ENCODE measurements at places on chromosomes 16 and 17.

- no peak for DNase-seq
These were observed 68.2 kb downstream of the RNF213 start for GRCh38 chr17:80328634-80329380.

DNA sequence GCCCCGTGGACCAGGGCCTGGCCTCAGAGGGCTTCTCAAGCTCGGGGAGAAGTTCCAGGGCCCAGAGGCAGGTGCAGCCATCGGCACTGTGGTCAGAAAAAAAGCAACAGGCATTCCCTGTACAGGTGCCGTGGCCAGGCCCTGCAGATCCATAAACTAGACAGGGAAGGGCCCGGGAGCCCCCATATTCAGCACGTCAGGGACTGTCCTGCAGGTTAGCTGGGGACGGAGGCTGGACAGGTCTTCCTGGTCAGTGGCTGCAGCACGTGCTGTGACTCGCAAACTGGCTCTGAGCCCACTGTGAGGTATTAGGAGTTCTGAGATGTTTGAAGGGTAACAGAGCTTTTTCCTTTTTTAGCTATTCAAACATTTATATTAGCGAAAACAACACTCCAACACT lies 15.0 kb upstream of the C16orf95 start:
- DNase-seq = no peak

- no peak for DNase-seq
These were observed 150.2 kb downstream of the TANC2 start for GRCh38 chr17:63116228-63116627.

DNA sequence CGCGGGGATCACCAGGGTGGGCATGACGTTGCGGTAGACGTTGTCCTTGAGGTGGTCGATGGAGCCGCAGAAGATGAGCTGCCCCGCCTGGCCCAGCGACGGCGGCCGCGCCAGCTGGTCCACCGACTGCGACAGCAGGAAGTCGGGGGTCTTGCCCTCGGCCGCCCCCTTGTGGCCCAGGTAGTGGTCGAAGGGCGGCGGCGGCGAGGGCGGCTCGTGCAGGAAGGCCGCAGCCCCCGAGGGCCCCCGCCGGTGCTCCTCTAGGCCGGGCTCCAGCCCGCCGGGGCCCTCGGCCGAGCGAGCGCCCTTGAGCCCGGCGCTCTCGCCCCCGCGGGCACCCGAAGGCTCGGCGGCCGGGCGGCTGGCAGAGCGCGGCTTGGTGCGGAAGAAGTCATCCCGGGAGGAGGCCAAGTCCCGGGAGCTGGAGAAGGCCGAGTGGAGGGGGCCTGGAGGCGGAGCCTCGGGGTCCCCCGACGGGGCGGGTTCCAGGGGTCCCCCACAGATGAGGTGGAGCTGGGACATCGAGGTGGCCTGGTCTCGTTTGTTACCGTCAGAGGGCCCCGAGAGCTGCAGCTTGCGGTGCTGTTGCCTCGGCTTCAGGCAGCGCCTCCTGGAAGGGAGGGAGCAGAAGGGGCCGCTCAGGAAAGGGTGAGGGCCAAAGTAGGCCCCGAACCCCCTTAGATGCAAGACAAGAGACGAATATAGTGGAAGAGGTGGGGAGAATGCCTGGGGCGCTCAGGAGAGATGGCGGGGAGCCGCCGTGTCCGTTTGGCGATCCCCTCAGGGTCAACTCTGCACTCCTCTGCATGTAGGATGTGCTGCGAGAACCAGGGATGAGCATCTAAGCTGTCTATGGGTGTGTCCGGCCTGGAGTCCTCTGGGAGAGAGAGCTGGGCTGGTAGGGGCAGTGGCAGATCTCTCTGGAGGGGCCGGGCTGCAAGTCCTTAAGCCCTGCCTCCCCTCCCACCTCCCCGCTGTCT lies 8.8 kb downstream of the FAM171A2 start:
- no peak for DNase-seq

- DNase-seq = no peak
These were observed 23.4 kb upstream of the SSTR2 start for GRCh38 chr17:73141411-73141810.

DNA sequence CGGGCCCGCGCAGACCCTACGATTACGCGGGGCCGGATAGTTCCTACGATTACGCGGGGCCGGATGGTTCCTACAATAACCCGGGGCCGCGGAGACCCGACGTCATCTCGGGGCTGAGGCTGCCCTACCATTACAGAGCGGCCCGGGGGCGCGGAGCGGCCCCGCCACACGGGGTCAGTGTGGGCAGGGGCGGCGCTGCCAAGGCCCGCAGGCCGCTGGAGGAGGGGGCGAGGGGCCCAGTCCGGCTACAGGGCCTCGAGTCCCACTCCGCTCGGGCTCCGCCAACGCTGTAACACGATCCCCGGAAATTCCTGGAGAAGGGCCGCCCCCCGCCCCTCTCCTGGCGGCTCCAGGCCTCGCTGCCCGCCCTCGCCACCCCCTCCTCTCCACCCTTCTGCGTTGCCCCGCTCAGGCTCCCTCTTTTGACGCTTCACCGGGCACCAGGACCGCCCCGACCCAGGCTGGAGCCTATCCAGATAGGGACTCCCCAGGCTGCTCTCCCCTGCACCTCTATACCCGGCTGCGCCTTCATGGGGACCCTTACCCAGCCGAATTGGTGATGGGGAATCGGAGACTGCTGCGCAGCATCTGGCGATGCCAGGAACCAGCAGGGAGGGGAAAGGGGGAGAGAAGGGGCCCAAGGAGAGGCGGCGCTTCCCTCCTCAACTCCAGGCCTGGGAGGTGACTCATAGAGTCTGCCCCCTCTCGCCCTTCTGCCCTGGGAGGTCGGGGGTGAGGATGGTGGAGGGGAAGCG lies at the start of gene RAB34:
Gene RAB34 (minus strand): TSS at position 291 of the 755 bp plus-strand sequence. CDS start 602 bp downstream, outside the sequence.
- DNase-seq = no peak

DNA sequence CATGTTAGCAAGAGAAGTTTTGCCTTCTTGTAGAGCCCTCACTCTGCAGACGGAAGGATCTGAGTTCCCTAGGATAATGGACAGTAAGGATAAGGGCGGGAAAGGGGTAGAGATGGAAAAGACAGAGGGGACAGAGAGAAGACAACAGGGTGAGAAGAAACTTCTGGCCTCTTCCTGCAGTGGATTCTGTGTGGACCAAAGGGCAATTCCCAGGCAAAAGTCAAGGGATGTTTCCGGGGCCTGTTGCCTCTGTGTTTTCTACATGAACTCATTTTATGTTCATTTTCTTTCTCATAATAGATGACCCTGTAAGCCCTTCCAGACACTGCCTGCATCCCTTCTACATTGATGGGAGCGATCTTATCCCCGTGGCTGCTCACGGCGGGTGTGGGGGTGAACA lies 647 bp upstream of the TMEM238L start:
- no peak for DNase-seq

GRCh38 chr17:59863616-59864015 lies 29.1 kb downstream of the TUBD1 start:
- no peak for DNase-seq

GRCh38 chr16:89565506-89566372 lies 5.3 kb downstream of the RPL13 start:
- peak; percentile 51 for DNase-seq

DNA sequence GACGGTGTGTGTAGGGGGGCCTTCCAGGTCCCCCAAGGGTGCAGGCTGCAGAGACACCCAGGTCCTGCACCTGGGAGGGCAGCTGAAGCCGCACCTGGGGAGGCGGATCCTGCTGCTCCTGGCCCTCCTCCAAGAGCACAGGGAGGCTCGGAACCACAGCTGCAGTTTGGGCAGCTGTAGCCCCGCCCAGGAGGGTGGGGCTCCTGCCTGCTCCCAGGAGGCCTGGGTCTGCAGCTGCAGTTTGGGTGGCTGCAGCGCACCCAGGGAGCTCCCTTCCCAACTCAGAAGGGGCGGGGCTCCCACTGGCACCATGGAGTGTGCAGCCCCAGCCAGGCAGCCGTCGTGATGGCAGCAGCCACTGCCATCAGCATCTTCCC lies 69.4 kb upstream of the NKD1 start:
- no peak for DNase-seq

- peak; percentile 71 for DNase-seq
These were observed 645 bp upstream of the GFOD2 start for GRCh38 chr16:67719778-67720144.

GRCh38 chr17:81298325-81298990 lies 3.4 kb upstream of the SLC38A10 start:
- DNase-seq = no peak

DNA sequence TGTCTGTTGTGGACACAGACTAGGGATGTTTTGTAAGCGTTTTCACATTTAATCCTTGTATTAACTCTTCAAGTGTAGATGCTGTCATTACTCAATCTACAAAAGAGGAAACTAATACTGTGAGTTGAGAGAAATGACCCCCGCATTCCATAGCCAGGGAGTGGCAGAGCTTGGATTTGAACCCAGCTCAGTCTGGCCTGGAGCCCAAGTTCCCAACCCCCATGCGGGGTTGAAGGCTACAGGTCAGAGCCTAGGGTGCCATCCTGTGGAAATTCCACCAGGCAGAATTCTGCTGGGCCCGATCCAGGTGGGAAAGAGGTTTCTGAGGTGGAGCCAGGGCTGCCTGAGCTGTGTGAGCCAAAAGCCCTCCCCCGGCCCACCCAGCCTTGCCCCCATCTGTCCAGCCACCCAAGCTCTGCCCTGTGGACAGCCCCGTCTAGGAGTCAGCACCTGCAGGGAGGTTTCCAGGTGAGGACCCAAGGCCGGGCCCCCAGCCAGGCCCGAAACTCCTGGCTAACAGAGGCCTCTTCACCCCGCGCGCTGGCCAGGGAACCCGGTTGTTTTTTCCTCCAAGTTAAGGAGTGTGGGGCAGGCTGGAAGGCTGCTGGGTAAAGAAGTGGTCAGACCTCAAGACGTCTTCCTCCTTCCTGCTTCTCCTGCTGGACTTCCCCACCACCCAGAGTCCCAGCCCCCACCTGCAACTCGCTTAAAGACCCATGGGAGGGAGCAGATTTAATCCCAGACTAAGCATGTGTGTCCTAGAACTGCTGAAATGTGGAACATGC lies 5.7 kb downstream of the MMP15 start:
- no peak for DNase-seq

GRCh38 chr16:46900455-46901235 lies 16.5 kb downstream of the GPT2 start:
- no peak for DNase-seq

DNA sequence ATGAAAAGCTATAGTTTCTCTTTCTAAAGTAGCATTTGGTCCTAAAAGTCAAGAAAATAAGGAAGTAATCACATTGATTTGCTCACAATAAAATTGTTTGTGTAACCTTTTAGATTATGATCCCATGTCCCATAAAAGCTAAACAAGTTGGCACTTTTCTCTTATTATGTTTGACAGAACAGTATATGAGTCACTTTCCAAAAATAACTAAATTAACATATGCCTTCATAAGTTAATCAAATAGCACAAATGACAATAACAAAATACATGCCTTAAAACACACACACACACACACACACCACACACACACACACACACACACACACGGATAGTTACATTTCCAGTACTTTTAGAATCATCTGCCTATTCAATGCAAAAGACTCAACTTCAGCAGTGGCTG lies 2.8 kb downstream of the MED13 start:
- peak; percentile 38 for DNase-seq

Measured in hematopoietic multipotent progenitor cell treated with erythropoietin and hydrocortisone succinate and interleukin-3 and kit ligand, for 17 days (in vitro differentiated cells).